H4 (cell line): ENCODE measurements at places on chromosomes 11 and 22. TPM values are rescaled to one million over a fixed set of nuclear protein-coding genes. Genes with fewer than 3 reads are reported as not detected.

- no peak for DNase-seq
Measured at GRCh38 chr11:17653611-17654010, 65.8 kb upstream of the MYOD1 start.

GRCh38 chr11:77726524-77726923 lies 88.9 kb upstream of the CLNS1A start:
- no peak for DNase-seq

The VSTM5 gene
- total RNA-seq = not detected in 2 replicates

The OR56A4 gene
- not detected in 2 replicates for total RNA-seq

The OR10A6 gene
- not detected in 2 replicates for total RNA-seq

DNA sequence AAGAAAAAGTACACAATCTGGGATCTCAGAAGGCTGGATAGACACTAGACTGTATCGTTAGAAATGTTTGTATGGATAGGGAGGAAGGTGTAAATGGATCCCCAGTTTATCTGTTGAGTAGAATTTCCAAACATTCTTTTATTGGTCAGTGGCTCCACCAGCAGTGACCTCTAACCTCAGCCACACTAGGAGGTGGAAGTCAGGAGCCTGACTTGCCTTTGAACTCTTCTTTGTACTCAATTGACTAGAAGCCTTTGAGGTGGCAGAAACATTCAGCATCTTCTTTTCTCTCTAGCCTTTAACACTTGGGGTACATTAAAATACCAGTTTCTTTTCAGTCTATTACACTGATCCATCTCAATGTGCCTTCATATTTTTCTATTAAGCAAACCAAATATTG lies 39.1 kb downstream of the EXT2 start:
- DNase-seq = no peak
